ENCODE measurements at places on chromosomes 11 and 22. TPM values are rescaled to one million over a fixed set of nuclear protein-coding genes. Genes with fewer than 3 reads are reported as not detected.

DNA sequence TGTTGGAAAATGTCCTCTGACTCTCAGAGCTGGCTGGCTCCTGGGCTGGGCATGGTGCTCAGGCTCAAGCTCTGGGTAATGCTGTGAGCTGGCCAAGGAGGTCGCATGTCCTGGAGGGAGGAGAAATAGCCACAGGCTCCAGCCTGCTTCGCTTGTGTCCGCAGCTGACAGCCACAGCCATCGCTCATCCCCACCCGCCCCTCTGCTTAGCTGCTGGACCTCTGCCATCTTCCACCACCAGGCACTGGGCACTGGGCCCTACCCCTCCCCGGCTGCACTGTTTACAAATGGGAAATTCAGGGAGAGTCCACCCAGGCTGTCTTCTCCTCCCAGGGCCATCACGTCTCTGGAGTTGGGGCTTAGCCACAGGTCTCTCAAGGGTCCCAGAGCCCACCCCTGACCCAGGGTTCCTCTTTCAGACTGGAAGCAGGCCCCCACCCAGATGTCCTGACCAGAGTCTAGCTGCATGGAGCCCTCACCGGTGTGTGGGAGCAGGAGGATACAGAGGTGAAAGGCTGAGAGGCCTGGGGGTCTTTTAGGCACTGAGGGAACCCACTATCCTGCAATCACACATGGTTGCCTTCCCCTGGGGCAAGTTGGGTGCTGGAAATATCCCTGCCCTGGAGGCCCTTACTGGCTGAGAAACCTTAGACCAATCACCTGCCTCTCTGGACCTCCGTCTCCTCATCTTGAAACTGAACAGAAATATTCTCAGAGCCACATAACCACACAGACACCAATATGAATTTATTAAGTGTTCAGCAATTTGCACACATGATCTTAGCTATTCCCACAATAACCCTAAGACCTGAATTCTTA is 62.7 kb downstream of the CD82 start:
- no peak for DNase-seq

DNA sequence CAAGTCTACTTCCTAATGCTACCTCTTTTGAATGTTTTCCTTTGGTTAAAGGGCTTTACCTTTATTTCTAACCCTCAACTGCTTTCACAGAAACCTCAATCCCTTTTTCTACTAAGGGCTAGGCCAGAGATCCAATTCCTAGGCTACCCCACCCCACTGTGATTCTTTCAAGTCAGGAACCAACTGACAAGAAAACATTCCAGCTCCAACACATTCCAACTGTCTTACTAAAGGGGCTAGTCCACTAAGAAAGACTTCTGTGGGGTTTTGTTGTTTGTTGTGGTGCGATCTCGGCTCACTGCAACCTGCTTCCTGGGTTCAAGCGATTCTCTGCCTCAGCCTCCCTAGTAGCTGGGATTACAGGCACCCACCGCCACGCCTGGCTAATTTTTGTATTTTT is 151.3 kb downstream of the APOL5 start:
- DNase-seq = peak; percentile 50

DNA sequence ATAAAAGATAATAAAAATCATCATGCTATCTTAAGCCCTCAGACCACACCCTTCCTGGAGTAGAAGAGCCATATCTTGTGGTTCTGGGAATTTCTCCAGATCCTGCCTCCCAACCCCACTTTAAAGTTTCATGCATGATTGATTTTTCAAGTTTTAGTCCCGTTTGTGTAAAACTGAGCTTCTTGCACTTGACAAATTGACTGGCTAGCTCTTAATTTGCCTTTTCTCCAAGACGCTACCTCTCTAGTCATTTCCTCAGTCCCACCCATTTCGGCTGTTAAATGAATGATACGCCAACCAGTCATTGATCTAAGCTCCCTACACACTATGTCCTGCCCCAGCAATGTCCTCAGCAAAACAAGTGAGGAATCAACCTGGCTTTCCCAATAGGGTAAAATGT is 71.8 kb upstream of the TEAD1 start:
- DNase-seq = no peak

GRCh38 chr11:68979931-68980775 is 633 bp downstream of the MRGPRD start:
- no peak for DNase-seq

DNA sequence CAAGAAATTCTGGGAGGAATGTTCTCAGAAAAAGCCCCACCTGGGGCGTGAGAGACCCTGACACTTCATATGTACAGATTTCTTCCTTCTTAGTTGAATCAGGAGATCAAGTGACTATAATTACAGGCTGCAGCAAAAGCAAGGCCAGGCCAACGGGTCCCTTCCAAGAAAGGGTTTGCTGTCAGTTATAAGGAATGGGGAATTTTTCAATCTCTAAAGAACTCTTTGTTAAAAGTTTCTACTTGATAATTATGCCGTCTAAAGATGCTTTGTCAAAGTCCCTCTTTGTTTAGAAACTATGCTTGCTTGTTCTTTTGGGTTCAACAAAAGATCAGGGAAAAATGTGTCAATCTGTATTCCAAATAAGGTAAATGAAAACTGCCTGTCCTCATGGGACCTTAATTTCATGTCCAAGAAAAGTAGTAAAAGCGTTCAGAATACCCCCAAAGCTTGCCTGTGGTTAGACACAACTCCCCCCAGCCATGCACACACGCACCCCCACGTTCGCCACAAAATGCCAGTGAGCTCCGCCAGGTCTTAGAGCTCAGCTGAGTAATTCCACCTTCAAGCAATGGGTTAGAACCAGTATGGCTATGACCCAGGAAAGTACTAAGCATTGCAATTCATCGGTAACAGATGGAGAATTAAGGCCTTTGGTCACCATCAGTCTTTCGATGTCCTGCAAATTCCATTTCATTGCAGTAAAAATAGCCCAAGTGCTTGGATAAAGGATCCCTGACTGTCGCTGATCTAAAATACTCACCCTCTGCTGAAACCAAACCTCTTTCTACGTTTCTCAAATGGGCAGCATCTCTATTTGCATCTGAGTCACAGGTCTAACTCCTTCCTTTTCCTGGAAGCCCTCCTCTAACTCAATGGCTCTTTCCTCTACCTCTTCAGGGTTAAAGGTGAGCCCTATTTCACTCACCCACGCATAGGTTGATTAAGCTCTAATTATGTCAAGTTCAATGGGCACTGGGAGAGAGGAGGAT is 419.2 kb upstream of the SYN3 start:
- DNase-seq = no peak

- DNase-seq = peak; percentile 66
Observed at GRCh38 chr11:70796648-70797227, 398.4 kb downstream of the CTTN start.

- DNase-seq = no peak
Observed at GRCh38 chr11:11992257-11993212, 15.9 kb downstream of the DKK3 start.

- no peak for DNase-seq
Observed at GRCh38 chr22:36999463-36999862, 19.8 kb downstream of the TST start.

CTTN gene
- total RNA-seq = 343 TPM
